Mesothelial cell of epicardium (in vitro differentiated cells): ENCODE measurements at places on chromosomes 6 and 20. TPM values are rescaled to one million over a fixed set of nuclear protein-coding genes. Genes with fewer than 3 reads are reported as not detected.

SLC22A23 gene
- total RNA-seq = 24.3 to 25.0 TPM (median 24.5 TPM) in 3 replicates

GRCh38 chr6:151335930-151336329, 55.4 kb downstream of the ZBTB2 start:
- no peak for DNase-seq

DNA sequence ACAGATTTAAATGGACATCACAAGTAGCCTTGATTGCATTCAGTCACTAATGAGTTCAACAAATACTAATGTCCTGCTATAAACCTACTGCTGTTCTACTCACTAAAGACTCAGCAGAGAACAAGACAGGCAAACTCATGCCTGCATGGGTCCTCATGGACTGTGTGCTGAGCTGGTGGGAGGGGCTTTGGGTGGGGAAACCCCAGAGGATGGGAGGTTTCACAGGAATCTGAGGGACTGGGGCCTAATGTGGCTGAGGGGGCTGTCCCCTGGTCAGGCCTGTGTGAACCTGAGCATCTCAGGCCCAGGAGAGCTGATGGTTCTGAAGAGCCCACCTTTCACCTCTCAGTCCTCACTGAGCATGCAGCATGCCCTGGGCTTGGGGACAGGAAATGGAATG, 1.4 kb downstream of the CST8 start:
- no peak for DNase-seq

GRCh38 chr6:166157930-166158617, 9.6 kb downstream of the TBXT start:
- no peak for DNase-seq

- DNase-seq = no peak
Observed at GRCh38 chr6:134457941-134458340, 140.0 kb upstream of the SGK1 start.

- no peak for DNase-seq
Observed at GRCh38 chr20:48745330-48745729, 82.5 kb downstream of the PREX1 start.
